ENCODE measurements at places on chromosomes 13 and 19.

GRCh38 chr19:23273590-23274412 is 23.6 kb upstream of the ZNF724 start:
- DNase-seq = peak; percentile 82

- DNase-seq = no peak
Measured at GRCh38 chr13:46799139-46799538, 2.2 kb upstream of the ESD start.

- peak; percentile 42 for DNase-seq
Measured at GRCh38 chr13:106373989-106374572, 161.4 kb downstream of the EFNB2 start.

- no peak for DNase-seq
Measured at GRCh38 chr13:41622432-41623429, 165.4 kb downstream of the RGCC start.

DNA sequence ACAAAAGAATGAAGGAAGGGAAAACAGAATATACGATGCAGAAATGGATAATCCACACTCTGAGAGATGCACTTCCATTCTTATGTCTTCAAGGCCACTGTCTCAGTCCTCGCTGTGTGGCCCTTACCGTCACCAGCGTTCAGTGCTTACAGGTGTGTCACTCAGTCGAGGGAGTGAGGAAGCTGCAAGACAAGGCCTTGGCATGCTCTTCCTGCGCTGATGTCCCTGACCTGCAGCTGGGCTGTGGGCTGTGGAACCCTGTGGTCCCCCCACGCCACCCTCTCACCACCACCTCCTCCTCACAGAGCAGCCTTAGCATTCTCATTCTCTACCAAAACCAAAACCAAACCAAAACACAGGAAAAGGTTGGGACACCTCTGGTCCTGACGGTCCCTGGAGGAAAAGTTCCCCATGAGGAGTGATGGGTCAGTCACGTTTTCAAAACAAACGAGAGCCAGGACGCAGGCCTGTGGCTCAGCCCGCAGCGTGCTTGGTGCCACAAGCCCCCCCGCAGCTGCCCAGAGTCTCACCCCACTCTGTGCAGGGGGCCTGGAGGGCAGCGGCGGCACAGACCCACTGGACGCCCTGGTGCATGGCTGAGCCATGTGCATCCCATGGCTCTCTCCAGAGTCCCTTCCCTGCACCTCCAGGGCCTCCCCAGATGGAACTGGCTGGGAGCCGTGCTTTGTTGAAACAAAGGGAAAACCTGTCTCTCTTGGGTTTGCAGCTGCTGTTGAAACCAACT is 48.2 kb upstream of the GPR183 start:
- DNase-seq = no peak

DNA sequence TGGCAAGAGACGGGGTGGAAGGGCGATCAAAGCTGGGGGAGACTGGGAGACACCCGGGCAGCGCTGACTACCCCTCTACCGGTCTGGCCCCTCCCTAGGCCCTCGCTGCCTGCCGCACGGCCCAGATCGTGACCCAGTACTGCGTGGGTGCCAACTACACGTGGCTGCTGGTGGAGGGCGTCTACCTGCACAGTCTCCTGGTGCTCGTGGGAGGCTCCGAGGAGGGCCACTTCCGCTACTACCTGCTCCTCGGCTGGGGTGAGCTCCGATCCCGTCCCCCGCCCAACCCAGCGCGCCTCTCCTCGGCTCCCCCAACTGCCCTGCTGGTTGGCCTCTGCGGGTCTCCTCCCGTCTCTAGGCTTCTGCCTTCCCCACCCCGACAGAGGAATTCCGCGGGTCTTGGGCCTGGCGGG is 8.8 kb downstream of the GIPR start:
- DNase-seq = no peak

All from bronchial epithelial cell (primary cell).